Myocyte (in vitro differentiated cells): ENCODE measurements at places on chromosomes 2 and 18. TPM values are rescaled to one million over a fixed set of nuclear protein-coding genes. Genes with fewer than 3 reads are reported as not detected.

- DNase-seq: peak; percentile 32
Measured at GRCh38 chr2:237393523-237393922, 20.4 kb downstream of the COL6A3 start.

GRCh38 chr2:136381722-136382633 lies 264.0 kb upstream of the CXCR4 start:
- DNase-seq: peak; percentile 68

Gene CELF4
- total RNA-seq: not detected in 2 replicates

DNA sequence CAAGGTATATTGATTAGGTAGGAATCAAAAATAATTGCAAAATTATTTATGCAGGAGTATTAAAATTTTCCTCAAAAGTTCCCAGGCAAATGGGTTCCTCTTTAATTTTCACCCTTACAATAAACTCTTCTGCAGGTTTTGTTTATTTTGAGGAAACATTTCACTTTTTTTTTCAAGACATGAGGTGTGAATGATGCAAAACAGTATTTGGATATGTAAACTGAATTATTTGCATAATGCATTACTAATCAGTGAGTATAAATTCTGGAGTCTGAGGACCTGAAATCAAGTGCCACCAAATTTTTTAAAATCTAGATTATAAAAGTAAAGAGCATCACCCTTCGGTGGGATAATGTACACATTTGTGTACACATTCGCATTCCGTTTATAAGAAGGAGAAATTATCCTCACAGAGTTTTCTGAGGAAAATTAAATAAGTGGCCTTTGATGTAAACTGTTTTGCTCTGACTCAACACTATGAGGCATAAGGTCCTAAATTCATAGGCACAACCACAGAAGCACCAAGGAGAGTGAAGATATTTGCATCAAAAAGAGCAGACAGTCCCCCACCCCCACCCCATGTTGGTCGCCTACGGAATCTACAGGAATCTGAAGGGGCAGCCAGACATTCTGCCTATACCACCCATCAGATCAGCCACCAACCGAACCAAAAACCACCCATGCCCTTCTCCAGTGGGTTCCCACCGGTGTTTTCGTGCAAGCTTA lies 33.1 kb downstream of the BCL11A start:
- no peak for DNase-seq

GRCh38 chr18:41153871-41154270 lies 801.2 kb upstream of the PIK3C3 start:
- no peak for DNase-seq

DNA sequence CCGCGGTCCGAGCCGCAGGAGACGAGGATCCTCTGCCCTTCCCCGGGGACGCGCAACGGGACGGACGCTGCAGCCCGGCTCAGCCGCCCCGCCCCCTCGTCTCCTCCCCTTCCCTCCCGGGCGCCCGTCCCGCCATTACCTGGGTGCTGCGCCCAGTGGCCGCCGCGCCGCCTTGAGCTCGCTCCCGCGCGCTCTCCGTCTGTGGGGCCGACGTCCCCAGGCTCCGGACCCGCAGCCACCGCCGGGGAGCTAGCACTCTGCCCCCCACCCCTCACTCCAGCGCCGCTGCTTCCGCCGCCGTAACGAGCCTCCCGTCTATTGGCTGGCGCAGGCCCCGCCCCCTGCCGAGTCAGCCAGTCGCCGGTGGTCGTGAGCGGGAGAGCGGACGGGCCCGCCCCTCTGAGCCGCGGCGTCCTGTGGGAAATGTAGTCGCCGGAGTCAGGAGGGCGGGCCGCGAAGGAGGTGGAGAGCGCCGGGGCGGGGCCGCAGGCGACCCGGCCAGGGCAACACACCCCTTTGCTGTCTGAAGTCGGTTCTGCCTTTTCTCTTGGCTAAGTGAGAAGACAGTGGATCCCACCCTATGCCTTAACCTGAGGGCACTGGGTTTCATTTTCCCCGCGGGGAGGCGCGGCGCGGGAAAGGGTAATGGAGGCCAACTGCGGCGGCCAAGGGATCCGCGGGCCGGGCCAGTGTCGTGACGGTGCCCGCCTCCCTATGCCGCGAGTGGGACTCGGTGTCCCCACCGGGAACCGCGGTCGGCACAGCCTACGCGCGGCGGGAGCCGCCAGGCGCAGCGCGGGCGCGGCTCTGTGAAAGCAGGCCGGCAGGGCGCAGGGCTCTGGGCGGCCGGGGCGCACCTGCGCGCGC lies at the start of gene SAP130:
TSS of gene SAP130 (minus strand) at position 259 of the 867 bp plus-strand sequence. CDS start 1,767 bp downstream, outside the sequence.
- DNase-seq: peak; percentile 96

DNA sequence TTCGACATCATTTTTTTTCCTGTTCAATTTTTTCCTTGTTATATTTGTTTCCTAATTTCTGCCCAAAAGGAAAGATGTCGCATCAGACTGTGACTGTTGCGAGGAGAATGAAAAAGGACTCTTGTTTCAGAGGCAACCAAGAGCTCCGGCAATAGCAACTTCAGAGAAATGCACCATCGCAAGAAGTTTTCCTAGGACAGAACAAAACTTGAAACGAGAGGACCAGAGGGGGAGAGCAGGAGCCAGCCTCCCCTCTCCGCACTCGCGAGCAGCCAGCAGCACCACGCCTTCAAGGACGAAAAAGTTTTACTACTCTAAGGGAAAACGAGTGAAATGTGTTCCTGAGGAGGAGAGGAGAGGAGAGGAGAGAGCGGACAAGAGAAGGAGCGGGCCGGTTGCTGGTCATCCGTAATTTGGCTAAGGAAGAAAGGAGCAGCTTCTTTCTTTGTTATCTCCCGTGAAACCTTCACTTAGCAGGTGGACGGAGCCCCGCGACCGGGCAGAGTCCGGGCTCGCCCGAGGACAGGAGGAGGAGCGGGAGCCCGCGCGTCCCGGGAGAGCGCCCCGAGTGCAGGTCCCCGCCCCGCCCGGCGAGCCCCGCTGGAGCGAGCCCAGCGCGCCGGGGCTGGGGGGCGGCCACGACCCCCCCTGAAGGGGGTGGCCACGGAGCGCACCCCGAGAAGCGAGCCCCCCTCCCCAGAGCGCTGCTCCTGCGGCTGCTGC lies 744 bp downstream of the POU3F3 start:
- no peak for DNase-seq

- DNase-seq: peak; percentile 31
Measured at GRCh38 chr2:117979911-117980701, 33.8 kb downstream of the CCDC93 start.

DNA sequence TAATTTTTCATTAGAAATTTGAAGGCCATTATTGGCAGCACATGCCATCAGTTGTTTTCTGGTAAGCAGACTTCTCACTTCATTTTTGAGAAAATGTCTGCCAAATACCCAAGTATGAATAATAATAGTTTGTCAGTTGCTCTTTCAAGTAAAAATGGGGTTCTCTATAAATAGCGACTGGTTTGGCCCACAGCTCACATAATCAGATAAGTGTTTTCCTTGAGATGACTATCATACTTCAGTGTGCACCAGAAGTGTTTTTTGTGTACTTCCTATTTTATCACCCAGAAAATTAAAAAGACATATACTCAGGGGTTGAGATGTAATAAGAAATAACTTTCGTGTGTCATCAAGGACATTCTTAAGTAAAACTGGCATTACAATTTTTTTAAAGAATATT lies 147.1 kb downstream of the PHLPP1 start:
- DNase-seq: peak; percentile 11

GRCh38 chr2:209772290-209772685 lies 656 bp downstream of the UNC80 start:
- DNase-seq: no peak

DNA sequence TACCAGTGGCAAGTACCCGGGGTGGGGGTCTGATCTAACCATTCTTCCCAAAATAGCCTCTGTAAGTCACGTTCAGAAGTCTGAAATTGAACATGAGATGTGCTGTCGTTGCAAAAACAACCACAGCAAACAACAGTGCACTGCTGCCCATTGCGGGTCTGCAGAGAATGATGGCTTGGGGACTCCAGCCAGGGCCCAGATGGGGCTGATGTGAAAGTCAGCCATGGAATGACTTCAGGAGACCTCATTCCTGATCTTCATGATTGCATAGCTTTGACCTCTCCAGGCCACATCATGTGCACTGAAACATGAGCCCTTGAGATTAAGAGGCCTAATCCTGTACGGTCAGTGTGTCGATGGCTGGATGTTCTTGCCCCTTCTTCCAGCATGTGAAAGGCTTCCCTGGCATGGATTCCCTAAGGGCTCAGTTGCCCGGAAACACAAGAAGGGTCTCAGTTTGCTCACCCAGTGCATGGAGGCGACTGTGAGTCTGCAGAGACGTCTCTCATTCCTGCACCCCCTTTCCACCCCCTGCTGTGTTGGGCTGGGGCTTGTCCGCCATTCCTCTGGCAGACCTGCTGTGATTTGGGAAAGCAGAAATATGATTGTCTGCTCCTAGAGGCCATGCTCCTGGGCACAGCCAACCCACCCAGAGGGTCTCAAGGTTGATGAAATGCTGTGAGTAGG lies 191.6 kb downstream of the SEPTIN10 start:
- DNase-seq: peak; percentile 50

Gene SPDYA
- total RNA-seq: 1.3 TPM in 1 of 2 replicates, not detected in the other

GRCh38 chr18:32754508-32755263 lies 18.1 kb downstream of the KLHL14 start:
- DNase-seq: no peak

Gene GALNT5
- 25.6 and 27.1 TPM in 2 replicates for total RNA-seq

GRCh38 chr2:189899101-189899500 lies 114.9 kb downstream of the PMS1 start:
- no peak for DNase-seq

DNA sequence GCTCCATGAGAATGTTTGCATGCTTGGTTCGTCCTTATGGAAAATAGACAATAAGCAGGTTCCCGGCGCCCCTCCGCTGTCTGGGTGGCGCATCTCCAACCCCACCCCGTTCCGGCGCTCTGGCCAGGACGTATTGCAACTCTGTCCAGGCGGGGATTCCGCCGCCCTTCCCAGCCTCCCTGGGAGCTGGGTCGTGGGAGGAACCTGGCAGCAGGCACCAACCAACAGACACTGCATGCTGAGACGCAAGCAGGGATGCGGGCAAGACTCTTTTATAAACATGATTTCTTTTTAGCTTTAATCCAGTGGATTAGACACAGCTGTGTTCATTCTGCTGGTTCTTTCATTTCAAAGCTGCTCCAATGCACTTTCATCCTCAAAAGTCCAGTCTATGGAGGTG lies 240.2 kb downstream of the SH3BP4 start:
- peak; percentile 6 for DNase-seq

DNA sequence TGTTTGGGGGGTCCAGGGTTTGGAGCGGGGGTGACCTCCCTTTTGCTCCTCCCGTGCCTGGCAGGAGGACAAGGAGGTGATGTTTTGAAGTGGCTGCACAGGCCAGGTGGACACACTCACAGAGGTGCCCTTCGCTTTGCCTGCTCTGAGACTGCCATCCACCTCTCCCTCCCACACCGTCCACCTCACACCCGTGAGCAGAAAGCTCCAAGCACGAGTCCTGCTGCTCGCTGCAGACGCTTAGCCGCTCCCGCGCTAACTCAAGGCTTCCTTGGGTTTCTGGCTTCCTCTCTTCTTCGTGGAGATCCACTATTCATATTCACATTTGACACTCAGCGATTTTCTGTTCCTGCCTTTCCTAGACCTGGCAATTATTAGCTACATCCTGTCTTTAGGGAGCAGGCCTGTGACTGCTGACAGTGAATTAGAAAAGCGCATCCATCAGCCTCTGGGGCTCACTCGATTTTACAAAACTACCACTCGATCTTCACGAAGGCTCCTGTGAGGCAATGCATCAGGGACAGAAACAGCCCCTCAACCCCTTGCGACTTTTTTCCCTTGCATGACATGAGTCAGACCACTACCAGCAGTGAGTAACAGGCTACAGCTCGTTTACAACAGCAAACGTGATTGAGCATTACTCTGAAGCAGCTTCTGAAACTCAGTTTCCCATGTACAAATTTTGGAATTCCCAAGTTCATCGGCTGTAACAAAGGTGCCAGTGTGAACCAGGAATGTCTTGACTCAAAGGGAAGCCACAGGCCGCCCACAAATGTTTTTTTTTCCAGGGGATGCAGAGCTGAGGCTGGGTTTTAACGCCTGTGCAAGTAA lies 238.7 kb upstream of the SOX11 start:
- no peak for DNase-seq

DNA sequence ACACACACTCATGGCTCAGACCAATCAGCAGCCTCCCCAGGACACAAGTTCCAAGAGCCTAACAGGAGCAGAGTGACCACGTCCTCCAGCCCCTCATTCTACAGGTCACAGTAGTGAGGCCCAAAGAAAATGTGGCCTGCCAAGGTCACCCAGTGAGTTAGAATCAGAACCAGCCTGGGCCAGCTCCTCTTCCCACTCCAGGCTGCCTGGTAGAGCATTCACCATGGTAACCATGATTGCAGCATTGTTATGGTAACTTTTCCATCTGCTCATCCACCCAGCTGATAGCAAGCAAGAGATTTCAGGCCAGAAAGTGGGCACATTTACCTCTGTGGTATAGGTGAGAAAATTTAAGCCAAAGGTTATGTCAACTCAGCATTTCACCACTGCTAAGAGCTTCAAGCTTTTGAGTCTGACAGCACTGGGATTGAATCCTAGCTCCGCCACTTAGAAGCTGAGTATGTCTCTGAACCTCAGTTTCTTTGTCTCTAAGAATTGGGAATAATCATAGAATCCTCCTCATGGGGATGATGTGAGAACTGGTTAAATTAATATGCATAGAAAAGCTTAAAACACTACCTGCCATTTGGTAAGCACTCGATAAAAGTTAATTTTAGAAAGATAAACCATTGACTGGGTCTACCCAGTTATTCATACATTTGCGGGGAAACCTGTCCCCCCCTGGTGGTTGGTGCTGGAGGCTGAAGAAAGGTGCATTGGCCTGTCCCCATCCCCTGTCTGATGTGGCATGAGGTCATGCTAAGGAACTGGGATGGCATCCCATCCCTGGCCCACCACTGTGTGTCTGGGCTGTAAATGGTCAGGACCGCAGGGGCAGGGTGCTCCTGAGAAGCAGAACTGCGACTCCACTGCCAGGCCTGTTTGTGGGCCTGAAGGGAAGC lies 181.5 kb downstream of the KLHL29 start:
- no peak for DNase-seq

- no peak for DNase-seq
Measured at GRCh38 chr2:232776435-232776834, at the start of gene KCNJ13. Gene KCNJ13 (minus strand): TSS chr2:232776565. CDS start chr2:232771362, 5,203 bp downstream.

DNA sequence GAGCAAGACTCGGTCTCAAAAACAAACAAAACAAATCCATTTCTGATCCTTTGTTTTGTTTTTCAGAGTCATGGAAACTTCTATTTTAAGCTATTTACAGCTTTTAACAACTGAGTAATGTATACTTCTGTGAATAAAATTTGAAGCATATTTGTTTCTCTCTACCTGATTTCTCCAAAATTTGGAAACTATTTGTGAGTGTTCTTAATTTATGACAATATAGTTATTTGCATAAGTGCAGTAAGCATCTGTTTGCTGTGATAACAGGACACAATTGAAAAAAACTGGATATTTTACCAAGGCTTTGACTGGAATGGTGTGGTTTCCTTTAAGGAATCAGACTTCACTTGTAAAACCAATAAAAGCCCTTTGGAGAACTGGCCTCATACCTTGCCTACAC lies 53.3 kb upstream of the GULP1 start:
- no peak for DNase-seq

- no peak for DNase-seq
Measured at GRCh38 chr18:22591222-22591621, 173.5 kb upstream of the CTAGE1 start.

Gene IL1F10
- total RNA-seq: not detected in 2 replicates

GRCh38 chr2:66846887-66847286 lies 412.0 kb downstream of the MEIS1 start:
- no peak for DNase-seq

GRCh38 chr2:212547716-212548454 lies 9.3 kb upstream of the ERBB4 start:
- no peak for DNase-seq

GRCh38 chr2:121902616-121903015 lies 147.2 kb downstream of the TSN start:
- no peak for DNase-seq

GRCh38 chr18:48330016-48330991 lies 78.9 kb downstream of the ZBTB7C start:
- peak; percentile 81 for DNase-seq
